ENCODE measurements at places on chromosomes 4 and X.
A peak's percentile ranks its signal among the peaks of the same experiment; 100 is the strongest.

- H3K36me3 ChIP-seq: no peaks in the 10 kb centered on the region
- H3K27me3 ChIP-seq: no peaks in the 10 kb centered on the region
- no peaks in the 10 kb centered on the region for H3K4me1 ChIP-seq
- no peak overlapping the region for H3K27ac ChIP-seq
- no peak overlapping the region for H3K4me3 ChIP-seq
Observed at GRCh38 chr4:178185517-178185916, 743.3 kb upstream of the AGA start.

GRCh38 chr4:28916585-28916984, 1803.6 kb upstream of the PCDH7 start:
- H3K27ac ChIP-seq: no peak overlapping the region
- H3K4me1 ChIP-seq: no peaks in the 10 kb centered on the region
- no peak for DNase-seq
- H3K36me3 ChIP-seq: no peaks in the 10 kb centered on the region

- H3K4me1 ChIP-seq: no peaks in the 10 kb centered on the region
- no peak overlapping the region for H3K4me3 ChIP-seq
- DNase-seq: no peak
- H3K27ac ChIP-seq: no peak overlapping the region
- H3K27me3 ChIP-seq: no peaks in the 10 kb centered on the region
Observed at GRCh38 chr4:99102634-99103033, 14.0 kb upstream of the ADH5 start.

DNA sequence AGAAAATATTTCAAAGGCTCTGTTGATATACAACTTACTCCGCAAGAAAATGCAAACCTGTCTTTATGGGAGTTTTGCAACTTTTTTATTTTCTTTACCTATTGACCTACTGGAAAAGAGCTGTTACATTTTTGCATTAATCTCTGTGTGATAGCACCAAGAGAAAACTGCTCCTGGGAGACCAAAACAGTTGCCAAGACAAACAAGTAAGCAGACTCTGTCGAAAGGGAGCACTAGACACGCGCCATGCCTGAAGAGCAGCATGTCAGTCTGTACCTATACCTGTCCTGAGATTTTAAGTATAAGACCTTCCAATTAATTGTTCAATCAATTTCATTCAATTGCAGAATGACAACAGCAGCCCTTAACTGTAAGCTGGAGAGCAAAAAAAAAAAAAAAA, 56.0 kb upstream of the TECRL start:
- H3K36me3 ChIP-seq: no peaks in the 10 kb centered on the region
- DNase-seq: no peak
- H3K4me3 ChIP-seq: no peak overlapping the region
- H3K27ac ChIP-seq: no peak overlapping the region
- H3K27me3 ChIP-seq: no peaks in the 10 kb centered on the region

GRCh38 chrX:152637649-152638442, at the start of gene GABRQ:
GABRQ (plus strand) TSS chrX:152637895; CDS start chrX:152638203, 308 bp downstream.
- no peak within 1 kb of the TSS for H3K4me3 ChIP-seq
- no peaks in the 10 kb centered on the region for H3K36me3 ChIP-seq
- H3K27ac ChIP-seq: no peak within 1 kb of the TSS
- peak; percentile 8 for DNase-seq
- no peaks in the 10 kb centered on the region for H3K27me3 ChIP-seq

DNA sequence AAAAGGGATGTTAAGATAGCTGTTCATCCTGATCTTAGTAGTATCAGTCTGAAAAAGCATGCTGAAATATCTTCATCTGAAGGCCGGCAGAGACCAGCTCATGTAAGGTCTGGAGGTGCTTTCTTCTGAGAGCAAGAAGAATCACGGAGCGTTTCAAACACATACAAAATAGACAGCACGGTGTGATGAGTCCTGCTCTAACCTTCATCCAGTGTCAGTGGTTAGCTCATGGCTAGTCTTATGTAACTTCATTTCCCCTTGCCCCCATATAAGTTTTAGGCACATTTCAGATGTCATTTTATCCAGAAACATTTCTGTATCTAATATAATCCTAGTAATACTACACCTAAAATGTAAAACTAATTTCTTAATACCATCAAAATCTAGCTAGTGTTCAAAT, 27.8 kb downstream of the ADD1 start:
- H3K36me3 ChIP-seq: no peaks in the 10 kb centered on the region
- H3K4me1 ChIP-seq: peaks cover 49% of the 10 kb centered on the region

Data from Caco-2 (cell line).